Left cardiac atrium (tissue), 4 donors: ENCODE measurements at places on chromosomes 5 and 9.

- DNase-seq: no peak
Measured at GRCh38 chr5:128579093-128579492, 41.0 kb upstream of the FBN2 start.

DNA sequence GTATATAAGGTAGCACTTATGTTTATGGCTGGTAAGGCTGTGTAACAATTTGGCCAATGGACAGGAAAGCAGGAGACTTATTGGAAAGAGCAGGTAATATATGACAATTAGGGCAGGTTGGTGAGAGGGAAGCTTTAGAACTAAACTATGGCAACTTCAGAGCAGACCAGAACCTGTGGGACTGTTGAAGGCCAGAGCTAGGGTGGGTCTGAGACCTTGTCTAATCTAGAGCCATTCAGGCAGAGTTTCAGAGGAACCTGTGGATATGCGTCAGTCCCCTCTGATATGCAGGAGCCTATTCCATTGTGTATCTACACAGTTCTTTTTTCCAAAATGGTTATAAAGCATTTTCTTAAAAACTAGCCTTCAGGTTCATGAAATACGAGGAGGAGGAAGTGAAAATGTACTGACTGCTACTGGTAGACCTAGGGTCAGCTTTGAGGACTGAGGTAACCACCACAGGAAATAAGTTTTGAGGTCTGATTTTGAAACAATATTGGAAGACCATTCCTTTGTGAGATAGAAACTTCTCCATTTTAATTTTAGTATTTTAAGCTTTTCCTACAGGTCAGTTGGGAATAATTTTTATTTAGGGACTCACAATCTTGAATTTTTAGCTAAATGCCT is 37.6 kb downstream of the ELL2 start:
- DNase-seq: no peak

GRCh38 chr5:100803397-100803796 is 99.7 kb downstream of the ST8SIA4 start:
- DNase-seq: no peak

DNA sequence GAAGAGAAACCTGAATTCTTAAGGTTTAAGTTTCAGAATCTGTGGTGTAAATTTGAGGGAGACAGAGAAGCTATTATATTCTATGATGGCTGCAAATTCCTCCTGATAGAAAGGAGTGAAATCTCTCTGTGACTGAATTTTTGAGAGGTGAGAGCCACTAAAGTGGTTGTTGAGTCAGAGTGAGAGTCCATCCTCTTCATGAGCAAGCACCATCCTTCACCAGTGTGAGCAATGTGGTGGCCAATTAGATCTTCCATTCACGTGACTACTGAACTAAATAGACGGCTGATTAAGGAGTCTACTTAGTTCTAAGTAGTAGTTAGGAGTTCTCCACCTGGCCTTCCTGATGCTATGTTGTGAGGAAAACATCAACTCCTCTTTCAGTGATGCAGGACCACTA is 147.8 kb upstream of the CCNH start:
- no peak for DNase-seq

- DNase-seq: peak; percentile 66
Measured at GRCh38 chr9:19116107-19116790, 11.0 kb downstream of the PLIN2 start.

DNA sequence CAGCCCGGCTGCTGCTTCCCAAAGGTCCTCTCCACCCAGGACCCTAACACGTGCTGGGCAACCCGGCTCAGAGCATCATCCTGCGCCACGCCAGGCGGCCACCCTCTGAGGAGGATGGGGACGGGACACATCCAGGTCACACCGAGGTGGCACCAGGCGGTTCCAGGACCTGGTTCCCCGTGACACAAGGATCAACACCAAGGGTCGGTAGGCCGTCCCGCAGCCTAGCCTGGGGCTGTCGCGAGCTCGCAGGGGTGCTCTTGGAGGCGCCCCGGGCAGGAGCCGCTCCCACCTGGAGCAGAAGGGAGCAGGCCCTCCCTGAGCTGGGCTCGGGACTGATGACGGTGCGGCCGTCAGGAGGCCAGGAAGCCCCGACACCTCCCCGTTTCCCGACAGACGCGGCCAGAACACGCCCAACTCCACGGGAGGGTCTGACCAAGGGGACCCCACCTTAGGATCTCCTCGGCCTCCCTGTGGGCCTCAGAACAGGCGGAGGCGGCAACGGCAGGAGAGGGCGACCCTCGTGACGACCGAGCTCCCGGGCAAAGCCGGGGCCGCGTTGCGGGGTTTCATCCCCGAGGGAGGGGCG is 6.3 kb downstream of the EXD3 start:
- no peak for DNase-seq

DNA sequence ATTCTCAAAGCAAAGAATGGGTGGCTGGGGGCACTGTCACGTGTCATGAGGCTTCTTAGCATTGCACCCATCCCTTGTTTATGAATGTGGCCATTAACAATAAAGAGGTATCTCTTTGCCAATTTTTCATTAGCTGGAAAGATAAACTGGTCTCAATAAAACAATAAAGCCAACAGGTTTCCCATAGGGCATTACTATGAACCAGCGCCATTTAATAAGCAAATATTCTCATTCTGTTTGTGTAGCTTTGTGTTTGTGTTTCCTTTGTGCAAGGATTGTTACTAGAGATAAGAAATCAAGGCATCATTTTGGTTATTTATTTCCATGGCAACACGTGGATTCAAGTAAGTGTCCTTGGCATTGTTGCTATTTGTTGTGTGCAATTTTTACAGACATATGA is 37.6 kb upstream of the CAST start:
- DNase-seq: no peak

GRCh38 chr9:73805111-73805510 is 653.4 kb downstream of the ANXA1 start:
- no peak for DNase-seq

DNA sequence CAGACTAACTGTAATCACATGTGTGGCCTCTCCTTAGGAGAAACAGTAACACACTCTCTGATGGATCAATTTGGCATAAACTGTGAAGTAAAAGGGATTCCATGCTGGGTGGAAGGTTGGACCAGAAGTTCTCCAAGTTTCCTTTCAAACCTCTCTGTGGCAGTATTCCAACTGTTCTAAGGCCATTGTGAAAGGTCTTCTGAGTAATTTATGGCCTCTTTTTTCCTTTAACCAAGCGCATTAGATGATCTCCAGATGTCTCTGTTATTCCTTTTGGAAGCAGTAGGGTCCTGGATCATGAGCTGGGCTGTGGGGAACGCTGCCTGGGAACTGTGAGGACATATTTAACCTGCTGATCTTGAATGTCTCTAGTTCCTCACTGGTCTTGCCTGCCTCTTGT is 80.6 kb upstream of the IL6ST start:
- DNase-seq: peak; percentile 34

GRCh38 chr5:112975721-112976431 is 722 bp upstream of the DCP2 start:
- no peak for DNase-seq

- DNase-seq: no peak
Measured at GRCh38 chr9:23651051-23651450, 175.0 kb downstream of the ELAVL2 start.

- no peak for DNase-seq
Measured at GRCh38 chr5:133998042-133998441, 6.7 kb downstream of the VDAC1 start.
